Activated CD8-positive, alpha-beta memory T cell treated with anti-CD3 and anti-CD28 coated beads for 4 hours (primary cell): ENCODE measurements at places on chromosomes 13 and 19.

GRCh38 chr13:43979492-43979891 is 99.8 kb downstream of the LACC1 start:
- no peak for DNase-seq

- DNase-seq: no peak
Measured at GRCh38 chr13:94305463-94305862, 174.0 kb downstream of the DCT start.

DNA sequence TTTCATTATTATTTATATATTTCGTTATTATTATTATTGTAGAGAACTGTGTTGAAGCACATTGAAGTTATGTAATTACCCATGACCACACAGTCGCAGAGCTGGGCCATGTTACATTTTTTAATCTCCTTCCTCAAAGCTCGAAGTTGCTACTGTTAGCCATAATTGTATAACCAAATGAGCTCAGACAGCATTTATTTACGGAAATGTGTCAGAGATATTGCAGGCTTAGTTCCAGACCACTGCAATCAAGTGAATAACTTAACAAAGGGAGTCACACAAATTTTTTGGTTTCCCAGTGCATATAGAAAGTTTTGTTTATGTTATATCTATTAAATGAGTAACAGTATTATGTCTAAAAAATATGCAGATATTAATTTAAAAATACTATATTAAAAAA is 147.1 kb upstream of the SLITRK1 start:
- DNase-seq: no peak

DNA sequence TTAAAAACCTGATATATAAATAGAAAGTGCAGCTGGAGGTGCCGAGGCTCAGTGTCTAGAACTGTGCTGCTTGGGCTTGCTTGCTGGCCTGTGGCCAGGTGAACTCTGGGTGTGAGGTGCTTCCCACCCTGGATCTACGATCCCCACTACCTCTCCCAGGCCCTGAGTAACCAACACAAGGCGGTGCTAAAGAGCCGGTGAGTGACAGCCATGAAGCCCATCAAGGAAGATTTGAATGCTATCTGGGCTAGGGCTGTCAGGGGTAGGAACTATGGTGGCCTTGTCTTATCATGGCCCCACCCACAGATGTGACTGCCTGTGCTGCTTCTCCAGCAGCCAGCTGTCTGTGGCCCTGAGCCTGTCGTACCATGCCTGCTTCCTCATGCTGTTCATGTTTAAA is 25.6 kb upstream of the ZNF91 start:
- DNase-seq: no peak

- no peak for DNase-seq
Measured at GRCh38 chr13:89602655-89603054, 1744.8 kb upstream of the MIR17HG start.

GRCh38 chr13:40096357-40096901 is 441.0 kb downstream of the COG6 start:
- peak; percentile 14 for DNase-seq

DNA sequence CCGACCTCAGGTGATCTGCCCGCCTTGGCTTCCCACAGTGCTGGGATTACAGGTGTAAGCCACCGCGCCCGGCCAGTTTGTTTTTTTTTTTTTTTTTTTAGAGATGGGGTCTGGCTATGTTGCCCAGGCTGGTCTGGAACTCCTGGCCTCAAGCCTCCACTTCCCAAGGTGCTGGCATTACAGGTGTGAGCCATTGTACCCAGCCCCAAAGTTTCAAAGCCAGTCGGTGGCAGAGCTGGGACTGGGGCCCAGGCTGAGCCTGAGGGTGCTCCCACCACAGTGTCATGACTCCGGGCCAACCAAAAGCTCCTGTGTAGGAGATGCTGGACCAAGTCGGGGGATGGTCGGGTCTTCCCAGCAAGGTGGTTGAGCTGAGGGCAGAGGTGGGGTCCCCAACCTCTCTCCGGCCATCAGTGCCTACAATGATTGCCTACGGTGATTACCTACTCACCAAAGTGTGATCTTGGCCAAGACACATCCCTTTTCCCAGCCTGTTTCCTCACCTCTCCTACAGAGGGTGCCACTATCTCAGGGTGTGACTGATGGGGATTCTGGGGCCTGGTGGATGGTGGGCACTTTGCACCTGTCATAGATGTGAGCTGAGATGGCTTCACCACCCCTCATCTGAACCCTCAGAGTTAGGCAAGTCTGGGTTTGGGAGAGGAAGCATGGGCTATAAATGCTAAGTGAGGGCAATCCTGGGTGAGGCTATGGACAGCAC is 5.9 kb upstream of the SAMD1 start:
- no peak for DNase-seq

DNA sequence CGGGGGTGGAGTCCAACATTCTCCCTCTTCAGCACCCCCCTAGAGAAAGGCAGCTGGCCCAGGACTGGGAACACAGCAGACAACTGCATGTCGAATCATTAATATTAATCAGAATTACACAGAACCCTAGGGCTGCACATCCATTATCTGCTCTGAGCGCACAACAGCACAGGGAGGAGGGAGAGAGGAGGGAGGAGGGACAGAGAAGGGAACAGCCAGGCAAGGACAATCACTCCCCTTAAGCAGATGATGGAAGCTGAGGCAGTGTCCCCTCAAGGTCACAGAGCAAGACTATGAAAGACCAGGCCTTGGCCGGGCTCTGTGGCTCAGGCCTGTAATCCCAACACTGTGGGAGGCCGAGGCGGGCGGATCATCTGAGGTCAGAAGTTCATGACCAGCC is 25.7 kb downstream of the TLE6 start:
- no peak for DNase-seq

- no peak for DNase-seq
Measured at GRCh38 chr19:55676383-55676782, 1.4 kb downstream of the EPN1 start.

DNA sequence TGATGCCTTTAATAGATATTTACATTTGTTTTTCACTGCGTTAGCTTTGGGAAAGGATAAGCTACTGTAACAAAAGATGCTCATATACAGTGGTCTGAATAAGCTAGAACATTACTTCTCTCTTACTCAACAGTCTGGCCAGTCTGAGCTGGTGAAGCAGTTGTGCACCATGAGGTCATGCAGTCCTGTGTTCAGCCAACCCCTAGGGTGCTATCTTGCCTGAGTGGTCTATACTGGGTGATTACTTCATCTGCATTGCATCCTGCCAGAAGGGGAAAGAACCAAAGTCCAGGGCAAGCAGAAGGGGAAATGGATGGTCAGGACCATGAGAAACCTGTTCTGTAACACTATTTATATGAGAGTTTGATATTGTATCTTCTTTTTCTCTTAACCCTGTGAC is 31.5 kb downstream of the ERCC5 start:
- DNase-seq: no peak

DNA sequence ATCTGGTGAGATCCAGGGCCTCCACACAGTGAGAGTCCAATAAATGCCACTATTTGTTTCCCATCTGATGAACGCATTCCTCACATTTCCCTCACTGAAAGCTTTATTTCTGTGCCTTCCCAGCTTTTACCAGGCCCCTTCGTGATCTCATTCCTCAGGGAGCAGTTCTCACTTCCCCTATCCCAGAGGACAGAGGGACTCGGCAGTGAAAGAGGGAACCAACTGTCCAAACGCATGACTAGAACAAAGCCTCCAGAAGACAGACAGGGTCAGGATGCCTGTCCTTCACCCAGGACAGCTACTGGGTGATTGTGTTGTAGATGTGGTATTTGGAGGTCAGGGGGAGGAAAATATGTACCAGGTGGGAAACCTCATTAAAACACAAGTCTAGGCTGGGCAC is 2.0 kb upstream of the ZBTB45 start:
- no peak for DNase-seq

GRCh38 chr19:8392017-8392591 is 1.9 kb downstream of the RAB11B start:
- no peak for DNase-seq

- no peak for DNase-seq
Measured at GRCh38 chr13:101757446-101758039, 305.1 kb downstream of the ITGBL1 start.

- DNase-seq: no peak
Measured at GRCh38 chr13:43019811-43020210, 3.6 kb upstream of the DNAJC15 start.

DNA sequence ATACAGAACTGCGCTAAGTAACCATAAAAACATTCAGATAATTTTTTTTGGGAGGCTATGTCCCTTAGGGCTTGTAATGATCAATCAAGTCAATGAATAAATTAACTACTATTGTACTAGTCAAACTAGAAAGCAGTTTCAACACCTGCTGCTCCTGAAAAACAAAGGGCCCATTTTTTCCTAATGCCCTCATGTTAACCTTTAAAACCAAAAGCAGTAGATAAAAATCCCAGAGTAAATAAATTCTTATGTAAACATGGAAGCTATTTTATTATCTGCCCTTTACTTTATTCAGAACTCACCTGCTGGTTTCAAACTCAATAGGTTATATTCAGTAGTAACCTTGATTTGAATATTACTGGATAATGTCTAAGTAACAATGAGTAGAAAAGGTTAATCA is 159.5 kb upstream of the STARD13 start:
- DNase-seq: no peak

GRCh38 chr13:94182185-94182761 is 297.2 kb downstream of the DCT start:
- no peak for DNase-seq

GRCh38 chr13:31951215-31951678 is 80.3 kb upstream of the FRY start:
- no peak for DNase-seq

DNA sequence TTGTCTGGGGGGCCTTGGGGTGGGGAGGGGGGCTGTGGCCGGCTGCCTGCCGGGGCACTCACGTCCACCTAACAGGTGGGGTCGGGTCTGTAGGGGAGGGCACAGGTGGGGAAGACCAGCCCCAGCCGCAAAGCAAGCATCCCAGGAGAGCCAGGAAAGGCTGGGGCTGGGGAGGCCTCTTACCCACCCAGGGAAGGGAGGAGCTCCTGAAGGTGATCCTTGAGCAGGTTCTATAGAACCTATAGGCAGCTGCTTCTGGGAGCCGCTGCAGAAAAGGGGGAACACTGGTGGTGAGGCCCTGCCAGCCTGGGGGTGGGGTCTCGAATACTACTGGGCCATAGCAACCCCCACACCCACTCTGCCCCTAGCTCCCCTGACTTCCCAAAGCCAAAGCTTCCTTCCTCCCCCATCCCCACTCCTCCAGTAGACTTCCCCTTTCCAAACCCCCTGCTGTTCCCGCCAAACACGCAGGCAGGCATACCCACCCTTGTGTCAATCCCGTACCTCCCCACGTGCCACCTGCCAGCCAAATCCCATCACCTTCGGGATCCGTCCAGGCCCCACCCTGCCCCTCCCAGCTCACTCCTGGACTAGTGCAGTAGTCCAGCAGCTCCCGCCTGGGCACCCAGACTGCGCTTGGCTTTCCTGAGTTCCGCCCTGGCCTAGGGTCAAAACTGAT is 5.6 kb downstream of the KLF16 start:
- DNase-seq: no peak

DNA sequence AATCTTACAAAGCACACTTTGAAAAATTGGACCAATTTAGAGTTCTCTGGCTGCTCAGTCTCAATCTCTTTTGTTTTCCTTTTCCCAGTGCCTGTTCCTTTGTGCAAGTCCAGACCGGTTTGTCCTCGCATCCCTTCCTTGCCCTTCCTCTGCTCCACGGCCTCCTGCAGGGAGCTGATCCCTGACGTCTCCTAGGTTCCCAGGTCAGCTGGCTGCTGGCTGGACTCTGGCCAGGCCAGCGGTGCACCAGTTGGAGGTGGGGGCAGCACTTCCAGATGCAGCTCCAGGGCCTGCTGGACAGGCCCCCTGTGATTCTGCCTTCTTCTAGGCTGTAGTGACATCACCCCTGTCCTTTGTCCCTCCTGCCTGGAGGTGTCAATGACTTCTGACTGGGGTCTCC is 44.0 kb upstream of the KPNA3 start:
- DNase-seq: no peak

- no peak for DNase-seq
Measured at GRCh38 chr13:47835470-47836228, 165.4 kb downstream of the SUCLA2 start.

GRCh38 chr19:54448040-54448773 is 792 bp upstream of the LENG8 start:
- DNase-seq: no peak

GRCh38 chr19:41708481-41708880 is at the start of gene CEACAM5:
Gene CEACAM5, plus strand, starts transcription at chr19:41708626. Its CDS starts 106 bp downstream, at chr19:41708732.
- no peak for DNase-seq

DNA sequence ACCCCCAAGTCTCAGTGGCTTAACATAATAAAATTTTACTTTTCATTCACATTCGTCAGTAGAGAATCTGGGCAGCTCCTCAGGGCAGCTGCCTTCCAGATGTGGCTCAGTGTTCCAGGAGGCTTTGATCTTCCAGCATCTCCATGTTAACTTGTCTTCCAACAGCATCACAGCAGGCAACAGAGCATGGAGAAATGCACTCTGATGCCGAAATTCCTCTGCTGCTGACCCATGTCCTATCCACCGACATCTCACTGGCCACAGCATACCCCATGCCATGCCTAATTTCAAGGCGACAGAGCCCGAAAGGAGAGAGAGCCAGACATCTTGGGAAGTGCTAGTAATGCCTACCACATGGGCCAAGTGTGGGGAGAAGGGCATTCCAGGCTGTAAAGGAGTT is 64.9 kb upstream of the MEDAG start:
- no peak for DNase-seq

GRCh38 chr19:40803857-40804782 is 5.1 kb downstream of the EGLN2 start:
- no peak for DNase-seq

- no peak for DNase-seq
Measured at GRCh38 chr19:3129112-3129511, 6.7 kb upstream of the GNA15 start.

GRCh38 chr13:87358319-87358718 is 312.9 kb upstream of the SLITRK5 start:
- no peak for DNase-seq

DNA sequence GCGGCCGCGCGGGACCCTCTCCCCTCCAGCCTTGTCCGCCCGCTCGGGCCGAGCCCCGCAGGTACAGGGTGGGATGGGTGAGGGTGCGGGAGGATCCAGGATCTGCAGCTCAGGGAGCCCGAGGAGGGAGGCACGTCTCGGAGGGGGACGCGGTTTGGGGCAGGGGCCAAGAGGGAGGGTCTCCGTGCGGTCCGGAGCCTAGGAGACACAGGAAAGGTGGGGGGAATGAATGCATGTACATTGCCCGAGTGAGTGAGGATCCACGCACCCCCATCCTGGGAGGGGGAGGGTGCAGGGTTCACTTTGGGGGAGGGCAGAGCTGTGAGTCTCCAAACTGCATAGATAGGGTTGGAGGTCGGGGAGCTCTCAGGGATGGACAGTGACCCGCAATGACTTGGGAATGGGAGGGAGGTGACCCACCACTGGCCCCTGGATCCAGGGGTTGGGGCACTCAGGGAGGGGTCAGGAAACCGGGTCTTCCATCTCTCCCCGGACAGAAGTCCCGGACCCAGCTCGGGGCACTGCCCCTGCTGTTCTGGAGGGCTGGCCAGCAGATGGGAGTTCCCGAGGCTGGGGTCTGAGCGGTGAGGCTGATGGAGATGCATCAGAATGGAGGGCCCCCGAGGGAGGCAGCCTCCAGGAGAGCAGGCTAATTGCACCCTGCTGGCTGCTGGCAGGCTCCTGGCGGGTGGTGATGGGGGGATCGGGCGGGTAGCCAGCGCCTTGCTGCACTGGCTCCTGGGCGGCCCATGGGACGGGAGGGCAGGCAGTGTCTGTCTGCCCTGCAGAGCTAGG is 547 bp downstream of the KCNN1 start:
- no peak for DNase-seq
